ENCODE measurements at places on chromosomes 1 and 21.
A peak's percentile ranks its signal among the peaks of the same experiment; 100 is the strongest.

GRCh38 chr1:150905301-150905700, 18.4 kb downstream of the CTXND2 start:
- DNase-seq = no peak

- DNase-seq = no peak
Measured at GRCh38 chr1:172408958-172409357, 11.5 kb upstream of the C1orf105 start.

DNA sequence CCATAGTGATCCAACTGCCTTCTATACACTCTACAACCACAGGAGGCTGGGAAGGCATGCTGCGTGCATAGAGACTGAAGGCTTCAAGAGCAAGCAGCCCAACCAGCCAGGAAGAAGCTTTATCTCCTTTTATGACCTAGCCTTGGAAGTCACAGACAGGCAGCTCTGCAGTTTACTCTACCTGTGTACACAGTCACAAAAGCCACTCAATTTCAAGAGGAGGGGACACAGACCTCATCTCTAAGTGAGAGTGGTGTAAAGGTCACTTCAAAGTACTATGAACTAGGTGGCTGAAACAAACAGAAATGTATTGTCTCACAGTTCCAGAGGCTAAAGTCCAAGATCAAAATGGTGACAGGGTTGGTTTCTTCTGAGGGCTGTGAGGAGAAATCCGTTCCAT, 69.6 kb upstream of the GJB5 start:
- DNase-seq = no peak

DNA sequence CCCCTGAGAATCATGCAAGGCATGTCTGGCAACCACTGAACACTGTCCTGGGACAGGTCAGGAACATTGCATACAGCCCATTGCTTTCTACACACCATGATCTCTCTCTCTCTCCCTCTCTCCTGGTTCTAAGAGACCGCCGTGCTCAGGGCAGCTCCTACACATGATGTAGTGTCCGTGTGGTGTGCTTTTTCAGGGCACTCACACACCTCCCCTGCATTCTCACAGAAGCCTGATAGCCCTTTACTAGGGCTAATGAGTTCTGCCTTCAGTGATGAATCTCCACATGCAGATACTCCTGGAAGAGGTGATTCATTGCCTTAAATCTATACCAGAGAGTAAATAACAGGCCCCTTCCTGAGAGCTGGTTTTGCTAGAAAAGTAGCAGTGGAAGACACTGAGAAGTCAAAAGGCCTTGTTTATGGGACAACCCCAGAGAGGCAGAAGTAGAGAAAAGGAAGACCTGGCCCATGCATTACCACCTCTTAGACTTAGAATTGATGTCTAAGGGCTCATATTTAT, 7.2 kb upstream of the OLFML2B start:
- no peak for DNase-seq

DNA sequence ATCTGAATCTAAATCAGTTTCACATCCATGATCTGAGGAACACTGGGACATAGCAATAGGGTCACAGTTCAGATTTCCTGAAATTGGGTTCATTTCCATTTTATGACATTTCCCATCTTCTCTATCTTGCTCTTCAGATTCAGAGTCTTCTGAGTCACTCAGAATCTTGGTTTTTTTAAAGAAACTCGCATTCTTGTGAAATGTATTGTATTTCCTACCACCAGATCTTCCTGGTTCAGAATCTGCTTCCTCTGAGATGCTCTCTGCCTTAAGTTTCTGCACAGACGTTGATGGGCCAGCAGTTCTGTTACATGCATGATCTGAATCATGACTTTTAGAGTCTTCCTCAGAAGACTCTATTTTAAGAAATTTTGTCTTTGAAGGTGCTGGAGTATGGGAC, 15.5 kb upstream of the PSMG1 start:
- DNase-seq = no peak

- DNase-seq = no peak
Measured at GRCh38 chr1:116374353-116375147, 1.5 kb downstream of the ATP1A1 start.

DNA sequence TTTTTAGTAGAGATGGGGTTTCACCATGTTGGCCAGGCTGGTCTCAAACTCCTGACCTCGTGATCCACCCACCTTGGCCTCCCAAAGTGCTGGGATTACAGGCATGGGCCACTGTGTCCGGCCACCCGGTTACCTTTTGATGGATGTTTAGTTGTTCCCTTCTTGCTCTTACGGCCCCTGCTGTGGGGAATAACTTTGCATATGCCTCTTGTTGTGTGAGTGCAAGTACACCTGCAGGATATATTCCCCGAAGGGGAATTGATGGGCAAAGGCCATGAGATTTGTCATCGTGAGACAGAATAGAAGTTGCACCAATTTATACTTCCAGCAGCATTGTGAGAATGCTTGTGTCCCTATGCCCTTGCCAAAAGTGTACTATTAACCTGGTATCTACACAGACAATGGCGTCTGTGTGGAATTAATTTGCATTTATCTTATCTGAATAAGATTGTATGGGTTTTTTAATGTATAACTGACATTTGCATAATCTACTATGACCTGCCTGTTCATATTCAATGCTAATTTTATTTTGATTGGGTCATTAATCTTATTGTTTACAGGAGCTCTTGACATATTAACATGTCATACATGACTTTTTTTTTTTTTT, 8.1 kb downstream of the IL6R start:
- no peak for DNase-seq

DNA sequence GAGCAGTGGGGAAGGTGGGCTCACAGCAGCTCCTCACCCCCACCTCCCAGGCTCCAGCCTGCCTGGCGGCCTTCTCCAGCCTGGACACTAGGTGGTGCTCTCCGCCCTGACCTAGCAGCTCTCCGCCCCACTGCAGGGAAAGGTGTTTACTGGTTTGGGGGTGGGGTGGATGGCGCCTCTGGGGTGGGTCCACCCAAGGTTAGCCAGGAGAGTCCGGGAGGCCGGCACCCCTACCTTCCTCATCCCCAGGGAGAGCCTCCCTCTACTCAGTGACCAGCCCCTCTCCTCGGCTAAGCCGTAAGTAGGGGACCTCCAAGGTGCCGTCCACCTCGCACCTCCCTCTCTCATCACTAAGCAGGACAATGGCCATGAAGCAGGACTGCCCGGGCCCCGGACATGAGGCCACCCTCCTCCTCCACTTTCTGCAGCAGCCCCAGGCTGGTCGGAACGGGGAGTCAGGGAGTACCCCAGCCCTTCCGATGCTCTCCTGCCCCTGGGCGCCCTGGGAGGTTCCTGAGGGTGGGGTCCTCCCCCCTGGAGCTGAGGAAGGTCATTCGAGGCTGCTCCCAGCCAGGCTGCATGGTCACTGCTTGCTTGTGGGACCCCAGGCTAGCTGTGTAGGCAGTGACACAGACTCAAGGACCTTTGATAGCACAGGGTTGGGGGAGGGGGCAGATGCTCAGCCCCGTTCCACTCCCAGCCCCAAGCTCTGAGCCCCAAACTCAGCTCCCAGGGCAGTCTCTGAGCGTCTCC, 101.4 kb upstream of the VAMP3 start:
- DNase-seq = peak; percentile 53

GRCh38 chr1:87318806-87319205, 9.9 kb upstream of the LMO4 start:
- no peak for DNase-seq

DNA sequence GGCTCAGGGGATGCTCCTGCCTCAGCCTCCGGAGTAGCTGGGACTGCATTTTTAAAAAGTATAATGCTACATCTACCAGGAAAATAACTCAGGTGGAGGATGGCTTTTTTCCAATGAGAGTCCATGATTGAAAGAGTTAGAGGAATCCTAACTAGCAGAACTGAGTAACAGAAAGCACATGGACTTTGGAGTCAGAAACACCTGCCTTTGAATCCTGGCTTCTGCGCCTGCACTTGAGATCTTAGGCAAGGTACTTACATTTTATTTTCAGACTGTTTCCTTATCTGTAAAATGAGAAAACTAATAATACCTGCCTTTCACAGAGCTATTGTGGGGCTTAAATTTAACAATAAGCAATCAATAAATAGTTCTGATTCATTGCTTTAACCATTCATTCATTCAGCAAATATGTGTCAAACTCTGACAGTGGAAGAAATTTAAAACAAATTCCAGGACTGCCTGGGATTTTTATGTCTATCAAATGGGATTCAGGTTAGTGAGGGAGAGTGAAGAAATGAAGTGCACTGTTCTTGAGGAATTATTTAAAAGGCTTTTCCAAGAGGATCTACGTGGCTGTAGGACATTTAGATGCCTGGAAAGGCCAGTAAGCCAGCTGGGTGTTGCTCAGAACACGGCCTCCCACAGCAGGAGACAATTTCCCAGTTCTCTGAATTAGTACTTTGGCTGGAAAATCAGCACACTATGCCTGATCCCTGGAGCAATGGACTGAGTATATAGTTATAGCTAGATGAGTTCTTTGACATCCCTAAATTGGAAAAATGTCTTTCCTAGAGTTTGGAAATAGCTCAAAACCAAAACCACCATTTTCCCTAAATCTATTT, 12.8 kb upstream of the LBR start:
- no peak for DNase-seq

- no peak for DNase-seq
Measured at GRCh38 chr21:42250422-42251403, 31.8 kb downstream of the ABCG1 start.

GRCh38 chr1:183318433-183318832, 99.7 kb downstream of the NMNAT2 start:
- DNase-seq = peak; percentile 90
